Uterus (tissue), 4 donors: ENCODE measurements at places on chromosomes 16 and 17. TPM values are rescaled to one million over a fixed set of nuclear protein-coding genes. Genes with fewer than 3 reads are reported as not detected.

MYH13 gene
- not detected for total RNA-seq

ABCA3 gene
- 18.7 TPM for total RNA-seq

OR3A2 gene
- not detected for total RNA-seq

- H3K4me3 ChIP-seq: peak overlapping the region; percentile 79
- peak overlapping the region; percentile 63 for H3K27ac ChIP-seq
- no peaks in the 10 kb centered on the region for H3K27me3 ChIP-seq
- DNase-seq: peak; percentile 30
- peaks cover 4% of the 10 kb centered on the region for H3K4me1 ChIP-seq
These were observed 914 bp upstream of the GPRC5B start for GRCh38 chr16:19885451-19886072.
